ENCODE measurements at places on chromosomes 5 and 9.

DNA sequence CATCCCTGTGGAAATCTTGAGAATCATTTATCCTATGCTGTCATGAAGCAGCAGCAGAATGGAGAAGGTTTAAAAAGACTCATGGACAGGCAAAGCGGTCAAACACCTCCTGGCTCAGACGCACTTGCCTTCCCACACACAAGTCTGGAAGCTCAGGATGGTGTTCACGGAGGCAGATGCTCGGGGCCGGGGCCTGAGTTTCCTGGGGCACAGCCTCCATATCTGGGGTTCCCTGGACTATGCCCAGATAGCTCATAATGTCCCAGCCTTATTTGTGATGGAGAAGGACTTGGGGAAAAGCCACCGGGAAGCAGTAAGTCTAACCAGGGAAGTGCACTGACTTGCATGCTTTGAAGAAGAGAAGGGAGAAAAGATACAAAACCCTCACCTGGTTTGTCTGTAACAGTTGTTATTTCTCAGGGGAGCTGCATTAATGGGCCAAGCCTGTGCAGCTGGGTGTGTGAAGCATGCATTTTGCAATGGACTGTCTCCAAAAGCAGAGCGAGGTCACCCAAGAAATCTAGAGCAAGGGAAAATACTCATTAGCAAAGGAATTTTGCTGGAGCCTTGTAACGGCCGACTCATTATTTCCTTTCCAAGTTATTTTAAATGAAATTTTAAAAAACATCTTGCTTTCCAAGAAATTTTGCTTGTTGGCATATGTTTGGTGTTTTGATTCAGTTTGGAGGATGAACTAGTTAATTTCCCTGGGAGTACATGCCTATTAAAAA, 3.4 kb downstream of the S1PR3 start:
- no peaks in the 10 kb centered on the region for H3K36me3 ChIP-seq
- H3K27ac ChIP-seq: no peak overlapping the region
- no peak overlapping the region for H3K4me3 ChIP-seq
- no peak for DNase-seq

- no peak for DNase-seq
- no peak overlapping the region for H3K4me3 ChIP-seq
- H3K4me1 ChIP-seq: no peaks in the 10 kb centered on the region
- no peaks in the 10 kb centered on the region for H3K27me3 ChIP-seq
- no peaks in the 10 kb centered on the region for H3K36me3 ChIP-seq
Measured at GRCh38 chr5:125450771-125451170, 704.3 kb upstream of the ZNF608 start.

DNA sequence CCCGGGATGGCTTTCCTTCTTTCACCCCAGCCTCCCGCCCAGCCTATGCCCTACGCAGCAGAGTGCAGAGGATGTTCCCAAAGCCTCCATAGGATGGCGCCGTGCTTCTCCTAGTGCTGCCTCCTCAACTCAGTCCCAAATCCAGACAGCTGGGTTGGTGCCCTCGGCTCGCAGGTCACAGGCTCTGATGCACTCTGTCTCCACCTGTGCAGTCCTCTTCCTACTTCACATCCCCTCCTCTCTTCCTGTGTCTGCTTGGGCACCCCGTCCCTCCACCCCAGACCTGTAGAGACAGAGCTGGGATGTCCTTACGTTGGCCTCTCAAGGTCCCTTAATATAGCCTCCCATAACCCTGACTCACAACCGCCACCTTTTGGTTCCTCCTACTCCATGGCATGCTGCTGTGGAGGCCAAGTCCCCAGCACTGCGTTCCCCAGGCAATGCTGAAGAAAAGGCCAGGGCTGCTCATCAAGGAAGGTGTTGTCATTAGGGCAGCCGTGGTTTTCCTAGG, 314.4 kb downstream of the GADD45G start:
- peaks cover 3% of the 10 kb centered on the region for H3K27me3 ChIP-seq
- H3K36me3 ChIP-seq: no peaks in the 10 kb centered on the region
- peaks cover 4% of the 10 kb centered on the region for H3K4me1 ChIP-seq

- no peak for DNase-seq
- H3K27ac ChIP-seq: peak overlapping the region; percentile 97
- H3K27me3 ChIP-seq: peaks cover 6% of the 10 kb centered on the region
- peaks cover 4% of the 10 kb centered on the region for H3K36me3 ChIP-seq
- peaks cover 44% of the 10 kb centered on the region for H3K4me1 ChIP-seq
Measured at GRCh38 chr9:113409481-113409880, 994 bp downstream of the POLE3 start.

GRCh38 chr9:2613730-2614271, 7.8 kb upstream of the VLDLR start:
- H3K4me1 ChIP-seq: no peaks in the 10 kb centered on the region
- H3K27me3 ChIP-seq: peaks cover 20% of the 10 kb centered on the region
- no peak overlapping the region for H3K27ac ChIP-seq
- DNase-seq: no peak
- H3K36me3 ChIP-seq: no peaks in the 10 kb centered on the region

DNA sequence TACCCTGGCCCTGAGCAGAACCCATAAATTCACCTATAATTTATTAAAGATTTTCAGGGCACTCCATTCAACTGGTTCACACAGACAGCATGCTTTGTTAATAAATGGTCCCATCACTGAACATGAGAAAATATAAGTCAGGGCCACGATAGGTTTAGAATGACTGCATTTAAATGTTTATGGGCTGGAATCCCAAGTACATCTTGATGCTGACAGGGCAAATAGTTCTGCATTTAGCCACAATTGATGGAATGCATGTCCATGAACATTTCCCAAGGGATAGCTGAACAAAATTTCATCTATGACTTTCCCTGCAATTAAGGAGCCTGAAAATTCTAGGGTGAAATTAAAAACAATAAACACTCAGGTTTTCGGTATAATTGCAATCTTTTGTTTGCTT, 124.5 kb downstream of the CAAP1 start:
- no peaks in the 10 kb centered on the region for H3K27me3 ChIP-seq
- H3K4me1 ChIP-seq: no peaks in the 10 kb centered on the region
- no peaks in the 10 kb centered on the region for H3K36me3 ChIP-seq
- no peak overlapping the region for H3K4me3 ChIP-seq

GRCh38 chr9:117681888-117682287, 22.3 kb upstream of the TLR4 start:
- no peaks in the 10 kb centered on the region for H3K36me3 ChIP-seq
- no peak overlapping the region for H3K4me3 ChIP-seq
- DNase-seq: no peak
- H3K27ac ChIP-seq: no peak overlapping the region
- no peaks in the 10 kb centered on the region for H3K4me1 ChIP-seq
- peaks cover 1% of the 10 kb centered on the region for H3K27me3 ChIP-seq

DNA sequence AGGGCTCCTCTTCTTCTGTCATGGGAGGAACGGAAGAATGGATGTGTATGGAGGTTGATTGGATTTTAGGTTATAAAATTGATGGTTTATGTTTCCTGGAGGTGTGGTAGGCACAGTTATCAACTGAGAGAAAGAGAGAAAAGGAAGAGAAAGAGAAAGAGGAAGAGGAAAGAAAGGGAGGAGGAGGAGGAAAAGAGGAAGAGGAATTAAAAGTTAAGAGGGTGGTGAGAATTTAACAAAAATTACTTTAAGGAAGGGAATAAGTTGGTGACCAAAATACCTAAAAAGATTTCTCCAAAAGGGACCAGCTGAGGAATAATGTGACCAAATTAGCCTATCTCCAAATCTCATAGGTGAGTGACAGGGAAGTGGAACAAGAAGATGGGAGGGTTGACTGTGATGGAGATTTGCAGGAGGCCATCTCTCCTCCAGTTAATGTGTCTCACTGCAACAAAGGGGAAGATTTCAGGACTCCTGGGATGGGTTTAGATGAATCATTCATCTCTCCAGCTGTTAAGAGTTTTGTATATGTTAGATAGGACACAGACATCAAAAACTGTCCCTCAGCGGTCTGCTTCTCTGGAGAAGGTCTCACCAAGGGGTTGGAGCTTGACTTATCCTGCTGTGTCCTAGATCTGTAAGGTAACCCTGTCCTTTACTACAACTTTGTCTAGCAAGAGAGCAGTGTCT, 76.0 kb upstream of the TMC1 start:
- no peak for DNase-seq
- peaks cover 14% of the 10 kb centered on the region for H3K27me3 ChIP-seq
- no peaks in the 10 kb centered on the region for H3K36me3 ChIP-seq
- peaks cover 22% of the 10 kb centered on the region for H3K4me1 ChIP-seq

DNA sequence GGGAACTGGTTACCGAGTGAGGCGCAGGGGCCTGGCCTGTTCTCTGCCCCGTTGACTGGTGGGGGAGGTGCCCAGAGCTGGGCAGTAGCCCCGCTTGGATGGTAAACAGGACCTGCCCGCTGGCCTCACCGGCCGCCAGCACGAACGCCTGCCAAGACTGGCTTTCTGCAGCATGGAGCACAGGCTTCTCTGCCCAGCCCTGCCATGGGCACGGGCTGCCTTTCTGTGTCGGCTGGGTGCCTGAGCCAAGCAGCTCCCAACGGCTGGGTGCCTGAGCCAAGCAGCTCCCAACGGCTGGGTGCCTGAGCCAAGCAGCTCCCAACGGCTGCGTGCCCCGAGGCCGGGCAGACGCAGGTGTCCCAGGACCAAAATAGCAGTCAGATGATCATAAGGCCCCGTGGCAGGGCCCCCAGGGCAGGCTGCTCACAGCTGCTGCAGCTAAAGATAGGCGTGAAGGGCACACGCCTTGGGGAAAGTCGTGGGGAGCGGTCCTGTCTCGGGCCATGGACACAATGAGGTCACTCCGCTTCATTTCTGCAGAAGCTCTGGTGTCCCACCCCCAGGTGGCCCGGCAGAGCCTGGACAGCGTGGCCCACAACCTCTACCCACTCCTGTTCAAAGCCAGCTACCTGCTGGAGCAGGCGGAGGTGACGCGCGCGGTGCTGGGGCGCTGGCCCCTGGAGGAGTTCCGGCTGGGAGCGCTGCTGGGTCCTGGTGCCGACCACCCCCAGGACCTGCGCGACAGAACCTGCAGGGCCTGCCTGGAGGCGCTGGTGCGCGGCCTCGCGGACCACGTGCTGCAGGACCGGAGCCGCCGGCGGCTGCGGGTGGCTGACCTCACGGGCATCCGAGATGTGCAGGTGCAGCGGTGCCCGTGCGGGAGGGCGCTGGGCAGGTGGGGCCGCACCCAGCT, at the start of gene LRRC14B:
LRRC14B (plus strand) TSS at position 460 of the 913 bp plus-strand sequence; CDS start at position 504, 44 bp downstream.
- H3K27ac ChIP-seq: peak within 1 kb of the TSS; percentile 7
- H3K4me1 ChIP-seq: peaks cover 7% of the 10 kb centered on the region
- no peaks in the 10 kb centered on the region for H3K36me3 ChIP-seq
- peaks cover 11% of the 10 kb centered on the region for H3K27me3 ChIP-seq
- no peak for DNase-seq

DNA sequence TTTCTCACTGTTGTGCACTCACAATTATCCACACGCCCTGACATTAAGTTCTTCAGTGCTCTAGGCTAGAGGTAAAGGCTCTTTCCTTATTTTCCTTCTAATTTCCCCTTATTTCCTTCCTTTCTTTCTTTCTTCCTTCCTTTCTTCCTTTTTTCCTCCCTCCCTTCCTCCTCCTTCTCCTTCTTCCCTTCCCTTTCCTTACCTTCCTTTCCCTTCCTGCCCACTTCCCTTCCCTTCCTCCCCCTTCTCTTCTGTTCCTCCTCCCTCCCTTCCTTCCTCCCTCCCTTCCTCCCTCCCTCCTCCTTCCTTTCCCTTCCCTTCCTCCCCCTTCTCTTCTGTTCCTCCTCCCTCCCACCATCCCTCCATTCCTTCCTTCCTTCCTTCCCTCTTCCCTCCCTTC, 317.0 kb upstream of the IRX1 start:
- no peak overlapping the region for H3K4me3 ChIP-seq
- no peak overlapping the region for H3K27ac ChIP-seq
- no peaks in the 10 kb centered on the region for H3K4me1 ChIP-seq
- H3K36me3 ChIP-seq: no peaks in the 10 kb centered on the region
- H3K27me3 ChIP-seq: peaks cover 8% of the 10 kb centered on the region

DNA sequence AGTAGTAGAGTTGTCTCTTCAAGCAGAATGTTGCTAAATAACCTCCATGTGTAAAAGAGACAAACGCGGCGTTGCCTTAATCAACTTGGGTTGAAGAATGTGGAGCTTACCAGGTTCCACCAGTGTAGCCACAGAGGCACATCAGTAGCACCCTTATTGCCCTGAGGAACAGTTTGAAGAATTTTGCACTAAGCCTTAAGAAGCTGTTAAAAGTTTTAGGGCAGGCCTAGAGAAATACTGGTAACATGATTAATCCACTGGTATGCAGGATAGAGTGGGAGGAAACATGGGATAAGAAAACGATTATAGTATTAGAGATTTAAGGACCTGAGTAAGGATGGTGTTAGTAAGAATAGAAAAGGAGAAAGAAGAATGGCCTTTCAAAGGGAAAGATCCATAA, 100.6 kb downstream of the ZCCHC7 start:
- DNase-seq: no peak
- H3K4me3 ChIP-seq: no peak overlapping the region
- H3K36me3 ChIP-seq: no peaks in the 10 kb centered on the region

DNA sequence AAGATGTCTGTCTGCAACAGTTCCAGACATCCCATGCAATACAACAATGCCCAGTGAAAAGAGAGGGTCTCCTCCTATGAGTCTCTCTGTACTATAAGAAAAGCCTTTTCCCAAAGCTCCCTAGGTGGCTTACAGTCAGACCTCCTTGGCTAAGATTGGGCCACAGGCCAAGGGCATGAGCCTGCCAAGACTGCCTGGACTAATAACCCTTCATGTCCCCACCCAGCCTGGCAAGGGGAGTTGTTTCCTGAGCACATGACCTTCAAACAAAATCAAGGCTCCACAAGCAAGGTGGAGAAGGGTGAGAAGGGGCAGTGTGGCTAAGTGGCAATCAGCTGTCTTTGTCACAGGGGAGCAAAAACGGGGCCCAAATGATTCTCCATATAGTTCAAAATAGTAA, 75.6 kb upstream of the ZSWIM6 start:
- no peaks in the 10 kb centered on the region for H3K4me1 ChIP-seq
- no peak for DNase-seq
- H3K36me3 ChIP-seq: no peaks in the 10 kb centered on the region
- H3K4me3 ChIP-seq: no peak overlapping the region
- no peak overlapping the region for H3K27ac ChIP-seq
- peaks cover 11% of the 10 kb centered on the region for H3K27me3 ChIP-seq

DNA sequence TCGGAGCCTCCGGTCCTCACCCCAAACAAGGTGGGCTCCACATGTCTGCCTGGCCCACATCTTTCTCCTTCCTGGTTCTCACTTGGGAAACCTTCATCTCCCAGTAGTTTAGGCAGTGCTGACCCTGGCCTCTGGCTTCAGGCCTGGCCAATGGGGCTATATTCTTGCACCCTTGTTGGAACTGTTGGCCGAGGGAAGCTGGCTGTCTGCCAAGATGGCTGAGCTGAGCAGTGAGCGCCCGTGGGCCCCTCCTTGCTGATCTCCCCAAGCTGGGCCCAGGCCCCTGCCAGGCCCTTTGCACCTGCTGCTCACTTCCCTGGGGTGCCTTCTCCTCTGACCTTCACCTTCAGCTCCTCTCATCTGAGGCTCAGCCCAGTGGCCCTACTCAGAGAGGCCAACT, 31.3 kb downstream of the TSPAN17 start:
- peaks cover 13% of the 10 kb centered on the region for H3K4me1 ChIP-seq
- no peak overlapping the region for H3K4me3 ChIP-seq
- peaks cover 22% of the 10 kb centered on the region for H3K27me3 ChIP-seq
- H3K27ac ChIP-seq: no peak overlapping the region
- H3K36me3 ChIP-seq: no peaks in the 10 kb centered on the region
